Small intestine (tissue), 16 donors: ENCODE measurements at places on chromosomes 6 and 20.

GRCh38 chr6:112281821-112282615 is 27.7 kb upstream of the LAMA4 start:
- H3K27ac ChIP-seq, result peak overlapping the region; percentile 49
- H3K4me1 ChIP-seq, result no peaks in the 10 kb centered on the region

DNA sequence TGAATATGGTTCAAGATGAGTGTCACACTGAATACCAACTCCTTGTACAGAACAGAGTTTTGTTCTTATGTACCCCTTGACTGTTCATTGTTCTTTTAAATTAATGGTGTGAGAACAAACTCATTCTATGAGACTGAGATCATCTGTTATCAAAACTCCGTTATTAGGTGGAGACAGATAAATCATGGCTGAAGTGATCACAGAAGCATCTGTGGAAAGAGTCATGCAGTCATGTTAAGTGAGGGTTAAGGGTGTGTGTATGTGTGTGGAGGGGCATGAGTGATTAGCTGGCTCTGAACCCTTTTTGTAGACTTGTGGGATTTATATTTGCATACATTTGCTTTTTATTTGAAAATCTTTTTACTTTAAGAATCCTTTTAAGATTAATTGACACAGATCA is 24.7 kb downstream of the ADGRG6 start:
- no peak overlapping the region for H3K27ac ChIP-seq
- H3K36me3 ChIP-seq, result no peaks in the 10 kb centered on the region
- H3K4me3 ChIP-seq, result no peak overlapping the region
- no peaks in the 10 kb centered on the region for H3K27me3 ChIP-seq
- H3K4me1 ChIP-seq, result peaks cover 16% of the 10 kb centered on the region

DNA sequence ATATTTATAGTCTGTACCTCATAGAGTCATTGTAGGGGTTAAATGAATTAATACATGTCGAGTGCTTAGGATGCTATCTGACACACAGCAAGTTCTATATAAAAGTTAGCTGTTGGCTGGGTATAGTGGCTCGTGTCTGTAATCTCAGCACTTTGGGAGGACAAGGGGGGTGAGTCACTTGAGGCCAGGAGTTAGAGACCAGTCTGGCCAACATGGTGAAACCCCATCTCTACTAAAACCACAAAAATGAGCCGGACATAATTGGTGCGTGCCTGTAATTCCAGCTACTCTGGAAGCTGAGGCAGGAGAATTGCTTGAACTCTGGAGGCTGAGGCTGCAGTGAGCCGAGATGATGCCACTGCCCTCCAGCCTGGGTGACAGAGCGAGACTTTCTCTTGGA is 222.9 kb downstream of the UBE3D start:
- H3K27me3 ChIP-seq, result no peaks in the 10 kb centered on the region
- no peak overlapping the region for H3K4me3 ChIP-seq
- H3K4me1 ChIP-seq, result no peaks in the 10 kb centered on the region
- no peak overlapping the region for H3K27ac ChIP-seq

DNA sequence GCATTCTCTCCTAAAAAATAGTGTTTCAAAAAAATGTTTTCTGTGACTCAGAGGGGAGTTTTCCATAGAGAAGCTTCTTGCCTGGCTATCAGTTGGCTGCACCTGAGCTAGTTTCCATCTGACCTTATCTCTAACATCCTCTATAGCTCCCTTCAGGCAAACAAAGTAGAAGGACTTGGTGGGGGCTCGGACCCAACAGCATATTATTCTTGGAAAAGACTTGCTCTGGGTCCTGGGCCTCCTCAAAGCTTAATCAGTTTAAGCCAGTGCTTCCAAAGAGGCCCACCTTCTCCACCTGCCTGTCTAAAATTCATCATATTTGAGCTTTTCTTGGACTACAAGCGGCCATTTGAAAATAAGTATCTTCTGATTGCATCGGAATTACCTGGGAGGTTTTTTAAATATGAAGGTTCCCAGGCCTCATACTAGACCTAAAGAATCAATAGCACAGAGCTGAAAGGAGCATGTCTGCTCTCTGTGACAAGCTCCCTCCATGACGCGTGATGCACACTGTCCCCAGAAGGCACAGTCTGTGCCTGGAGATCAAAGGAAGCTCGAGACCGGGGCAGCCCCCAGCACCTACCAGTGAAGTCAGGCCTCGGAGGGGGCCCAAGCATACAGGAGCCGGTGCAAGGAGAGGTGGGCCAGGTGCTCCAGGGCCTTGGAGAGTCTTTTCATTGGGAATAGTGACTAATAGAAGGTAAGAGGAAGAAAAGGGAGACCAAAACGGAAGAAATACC is 80.6 kb upstream of the HIVEP1 start:
- H3K4me1 ChIP-seq, result no peaks in the 10 kb centered on the region
- H3K4me3 ChIP-seq, result no peak overlapping the region
- H3K27me3 ChIP-seq, result no peaks in the 10 kb centered on the region
- DNase-seq, result no peak

- H3K4me1 ChIP-seq, result no peaks in the 10 kb centered on the region
- DNase-seq, result no peak
- H3K4me3 ChIP-seq, result no peak overlapping the region
- H3K27me3 ChIP-seq, result no peaks in the 10 kb centered on the region
Measured at GRCh38 chr6:147321260-147321659, 117.0 kb downstream of the STXBP5 start.
